ENCODE measurements at places on chromosomes 11 and 22. TPM values are rescaled to one million over a fixed set of nuclear protein-coding genes. Genes with fewer than 3 reads are reported as not detected.
A peak's percentile ranks its signal among the peaks of the same experiment; 100 is the strongest.

DNA sequence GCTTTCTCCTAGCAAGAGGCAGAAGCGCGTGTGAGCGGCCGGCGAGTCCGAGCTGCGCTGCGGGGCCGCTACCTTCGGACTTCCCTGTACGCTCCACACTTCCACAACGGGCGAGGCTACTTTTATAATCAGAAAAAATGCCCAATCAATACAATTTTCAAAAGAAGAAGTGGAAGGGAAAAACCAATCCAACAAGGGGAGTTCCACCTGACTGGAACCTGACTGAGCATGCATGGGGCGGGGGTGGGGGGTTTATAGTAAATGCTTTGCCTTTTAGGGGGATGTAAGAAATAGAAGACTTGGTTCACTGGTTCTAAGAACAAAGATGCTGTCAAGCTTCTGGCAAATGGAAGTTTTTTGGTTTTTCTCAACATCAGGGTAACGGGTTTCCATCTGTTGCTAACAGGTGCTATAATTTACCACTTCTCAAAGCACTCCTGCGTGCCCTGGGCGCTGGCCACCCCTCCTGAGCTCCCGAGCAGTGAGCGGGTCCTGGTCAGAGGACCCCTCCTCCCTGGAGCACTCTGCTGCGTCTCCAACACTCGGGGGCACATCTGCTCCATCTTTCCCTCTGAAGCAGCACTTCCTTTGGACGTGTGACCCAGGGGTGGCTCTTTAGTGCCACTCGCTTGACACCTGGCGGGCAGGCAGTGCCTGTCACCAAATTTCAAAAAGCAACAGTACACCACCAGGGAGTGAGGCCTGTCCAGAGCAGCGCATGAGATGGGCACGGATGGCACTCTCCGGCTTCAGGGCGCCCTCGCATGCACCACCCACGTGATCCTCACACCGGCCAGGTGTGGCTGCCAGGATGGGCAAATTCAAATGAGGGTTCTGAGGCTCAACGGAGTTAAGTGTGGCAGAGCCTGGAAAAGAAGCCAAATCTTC lies 21.6 kb upstream of the BID start:
- no peak for DNase-seq

- no peak for DNase-seq
Measured at GRCh38 chr11:122343210-122343609, 227.2 kb upstream of the BLID start.

GRCh38 chr11:95652002-95652472 lies 137.5 kb downstream of the FAM76B start:
- DNase-seq: no peak

GRCh38 chr11:120089036-120090001 lies 48.6 kb downstream of the TRIM29 start:
- DNase-seq: no peak

DNA sequence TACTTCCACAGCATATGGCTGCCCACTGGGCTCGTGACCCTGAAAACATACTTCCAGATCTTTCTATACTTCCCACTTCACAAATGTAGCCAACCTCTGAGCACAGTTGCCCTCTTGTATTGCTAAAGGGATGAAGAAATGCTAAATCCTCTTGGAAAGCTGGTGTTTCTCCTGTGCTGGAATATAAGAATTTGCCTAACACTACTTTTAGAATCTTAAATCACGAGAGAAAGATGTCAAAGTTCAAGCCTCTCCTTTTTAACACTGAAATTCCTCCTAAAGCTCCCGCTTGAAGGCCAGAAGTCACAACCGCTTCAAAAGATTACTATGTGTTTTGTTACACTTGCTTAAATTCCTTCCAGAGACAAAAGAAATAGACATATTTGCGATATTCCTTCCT lies 21.9 kb downstream of the MAML2 start:
- DNase-seq: no peak

- no peak for DNase-seq
Measured at GRCh38 chr11:11468954-11469353, 115.9 kb upstream of the CSNK2A3 start.

DNA sequence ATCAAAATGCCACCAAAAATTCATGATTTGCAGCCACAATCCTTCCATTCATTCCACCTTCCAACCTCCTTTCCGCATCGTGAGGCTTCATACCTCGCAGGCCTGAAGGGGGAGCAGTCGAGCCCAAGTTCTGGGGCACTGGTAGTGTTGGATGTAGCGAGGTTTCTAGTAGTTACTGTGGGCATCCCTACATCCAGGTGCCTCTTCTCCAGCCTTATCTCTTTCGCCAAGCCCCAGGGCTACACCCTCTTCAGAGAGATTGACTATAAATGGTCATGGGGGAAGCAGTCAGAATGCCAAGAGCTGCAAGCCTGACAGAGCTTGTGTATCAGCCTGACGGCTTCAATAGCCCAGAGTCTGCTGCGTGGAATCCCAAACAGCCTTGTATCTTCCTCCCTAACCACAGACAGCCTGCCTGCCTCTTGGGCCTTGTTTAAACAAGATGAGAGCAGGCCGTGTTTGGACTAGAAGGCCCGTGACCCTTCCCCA lies 28.9 kb downstream of the CLMP start:
- no peak for DNase-seq

DNA sequence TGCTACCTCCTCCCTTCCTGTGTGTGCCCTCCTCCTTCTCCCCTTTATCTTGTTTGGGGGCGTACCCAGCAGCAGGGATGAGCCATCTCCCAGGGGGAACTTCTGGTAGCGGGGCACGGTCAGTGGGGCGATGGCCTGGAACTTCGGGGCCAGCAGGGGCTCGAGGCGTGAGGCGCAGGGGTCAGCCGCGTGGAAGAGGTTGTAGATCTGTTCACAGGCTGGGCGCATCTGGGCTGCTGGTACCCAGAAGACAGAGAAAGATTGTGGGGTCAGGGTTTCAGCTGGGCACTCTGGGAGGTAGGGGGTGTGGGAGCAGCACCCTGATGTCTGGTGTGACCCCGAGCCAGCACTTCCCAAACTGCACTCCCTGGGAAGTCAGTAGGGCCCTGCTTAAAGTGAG lies 9.1 kb downstream of the PITPNM1 start:
- DNase-seq: no peak

DNA sequence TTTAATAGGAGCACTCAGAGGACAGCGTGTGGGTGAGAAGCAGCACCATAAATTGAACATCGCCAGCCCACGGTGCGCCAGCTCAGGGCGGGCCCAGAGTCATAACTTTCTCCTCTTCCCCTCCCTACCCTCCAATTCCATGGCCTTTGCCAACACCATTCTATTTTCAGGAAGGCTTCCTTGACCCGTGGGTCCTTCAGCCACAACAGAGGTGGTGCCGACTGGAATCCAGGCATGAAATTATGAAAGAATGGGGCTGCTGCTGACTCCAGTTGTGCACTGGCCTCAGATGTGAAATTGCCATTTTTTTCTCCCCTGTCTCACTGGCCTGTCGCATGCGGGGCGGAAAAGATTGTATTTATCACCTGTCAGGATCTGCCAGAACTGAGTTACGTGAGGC lies 345.9 kb downstream of the MIAT start:
- no peak for DNase-seq

- DNase-seq: no peak
Measured at GRCh38 chr11:21636561-21636960, 556.3 kb upstream of the ANO5 start.

DNA sequence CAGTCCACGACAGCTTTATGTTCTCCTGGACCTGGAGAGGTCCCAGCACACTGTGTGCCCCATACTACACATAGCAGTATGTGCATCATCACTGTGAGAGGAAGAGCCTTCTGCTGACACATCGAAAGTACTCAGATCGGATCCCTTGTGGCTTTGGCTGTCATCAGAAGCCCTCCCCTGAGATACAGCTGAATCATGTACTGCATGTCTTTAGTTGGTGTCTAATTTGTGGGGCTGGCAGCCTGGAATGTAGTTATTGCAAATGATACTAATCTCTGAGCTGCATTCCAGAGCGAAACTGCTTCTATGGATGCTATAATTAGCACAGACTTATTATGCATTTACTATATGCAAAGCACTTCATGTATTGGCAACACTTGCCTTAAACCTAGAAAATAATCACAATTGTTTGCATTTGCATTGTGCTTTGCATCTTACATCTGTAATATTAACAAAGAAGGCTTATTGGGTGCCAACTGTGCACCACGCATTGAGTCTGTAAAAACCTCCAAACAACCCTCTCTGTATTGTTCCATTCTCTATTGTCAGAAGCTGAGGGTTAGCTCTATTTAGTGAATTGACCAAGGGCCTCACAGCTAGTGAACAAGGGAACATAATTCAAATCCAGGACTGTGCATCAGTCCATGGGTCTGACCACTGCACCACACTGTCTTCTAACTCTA lies 89.2 kb upstream of the CRTAM start:
- DNase-seq: no peak

- no peak for DNase-seq
Measured at GRCh38 chr11:70557742-70558485, 159.6 kb downstream of the CTTN start.

DNA sequence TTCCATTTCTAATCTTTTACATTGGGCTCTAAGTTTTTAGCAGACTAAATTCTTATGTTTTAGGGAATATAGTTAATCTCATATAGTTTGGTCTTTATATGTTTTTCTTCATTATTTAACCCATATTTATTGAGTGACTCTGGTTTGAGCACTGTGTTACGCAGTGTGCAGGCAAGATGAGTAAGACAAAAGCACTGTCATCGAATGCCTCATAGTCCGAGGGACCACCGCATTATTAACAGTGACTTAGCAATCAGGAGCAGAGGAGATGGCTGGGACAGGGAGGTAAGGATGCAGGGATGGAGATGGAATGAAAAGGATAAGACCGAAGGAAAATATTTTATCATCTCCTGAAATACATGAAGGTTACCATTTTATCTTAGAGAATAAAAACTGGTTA lies 65.2 kb upstream of the CTSC start:
- no peak for DNase-seq

GRCh38 chr11:129929721-129930120 lies 34.3 kb upstream of the NFRKB start:
- no peak for DNase-seq

DNA sequence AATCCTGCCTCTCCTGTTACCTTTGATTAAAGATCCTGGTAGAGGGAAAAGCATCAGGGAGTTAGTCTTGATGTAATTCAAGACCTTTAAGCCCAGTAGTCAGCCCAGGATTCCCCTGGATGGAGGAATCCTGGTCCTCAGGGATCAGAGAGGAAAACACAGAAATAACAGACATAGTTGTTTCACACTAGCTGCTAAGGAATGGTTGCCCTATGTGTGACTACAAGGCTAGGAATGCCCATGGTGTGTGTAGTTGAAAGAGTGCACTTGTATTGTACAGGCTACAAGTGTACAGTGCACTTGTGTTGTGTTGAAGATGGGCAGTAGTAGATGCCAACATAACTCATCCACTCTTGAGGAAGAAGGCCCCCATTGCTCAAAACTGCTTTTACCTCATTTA lies 226.8 kb downstream of the AASDHPPT start:
- no peak for DNase-seq

DNA sequence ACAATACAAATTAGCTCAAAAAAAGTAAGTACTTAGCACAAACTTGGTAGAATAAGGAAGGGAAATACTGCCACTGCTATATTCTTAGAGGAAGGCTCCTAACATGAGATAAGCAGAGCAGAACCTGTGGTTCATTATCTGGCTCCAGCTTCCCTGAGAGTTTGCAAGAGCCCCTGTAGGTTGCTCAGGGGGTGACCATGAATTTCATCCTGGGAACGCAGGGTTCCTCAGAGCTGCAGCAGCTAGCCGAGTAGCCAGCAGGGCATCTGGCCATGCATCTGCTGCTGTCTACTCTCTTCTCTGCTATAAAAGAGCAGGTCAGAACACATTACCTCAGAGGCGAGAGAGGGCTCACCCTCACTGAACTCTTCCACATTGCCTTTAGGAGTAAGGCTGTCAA lies 67.3 kb downstream of the TRPC6 start:
- no peak for DNase-seq

DNA sequence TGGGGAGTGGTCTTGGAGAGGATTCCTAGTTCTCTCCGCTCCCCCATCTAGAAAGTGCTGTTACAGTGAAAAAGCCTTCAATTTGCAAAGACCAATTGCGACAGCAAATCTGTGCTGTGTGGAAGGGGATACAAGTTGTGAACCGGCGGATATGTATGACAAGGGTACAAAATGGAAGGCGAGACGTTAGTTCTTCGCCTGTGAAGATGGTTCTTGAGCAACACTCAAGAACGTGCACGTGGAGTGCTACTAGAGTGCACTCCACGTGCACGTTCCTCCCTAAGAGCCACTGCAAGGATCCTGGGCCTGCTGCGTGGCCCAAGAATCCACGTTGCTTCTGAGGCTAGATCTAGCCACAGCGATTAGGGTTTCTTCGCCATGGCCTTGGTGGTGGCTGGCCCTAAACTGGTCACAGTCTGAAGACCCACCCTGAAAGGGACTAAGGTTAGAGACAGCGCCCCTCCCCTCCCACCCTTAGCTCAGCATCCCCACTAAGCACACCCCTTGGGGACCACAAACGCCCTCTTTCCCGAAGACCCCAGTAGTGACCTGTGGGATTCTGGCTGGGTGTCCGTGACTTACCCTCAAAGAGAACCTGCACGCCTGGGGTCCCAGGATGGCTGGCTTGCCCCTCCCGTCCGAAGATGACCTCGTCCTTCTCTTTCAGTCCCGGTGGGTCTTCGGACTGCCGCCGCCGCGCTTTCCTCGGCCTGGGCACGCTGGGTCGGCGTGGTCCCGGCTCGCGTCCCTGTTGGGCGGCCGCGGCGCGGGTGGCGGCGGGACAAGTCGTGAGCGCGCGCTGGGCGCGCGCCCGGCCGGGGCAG lies 519 bp upstream of the PDE3B start:
- DNase-seq: peak; percentile 39

GRCh38 chr11:66561975-66562248 lies 6.5 kb downstream of the CTSF start:
- no peak for DNase-seq

- DNase-seq: no peak
Measured at GRCh38 chr11:8320076-8320475, 56.4 kb upstream of the LMO1 start.

Gene BRD1
- total RNA-seq: 18.3 TPM

Gene LRRC74B
- total RNA-seq: not detected

Gene C1QTNF5
- total RNA-seq: 24.3 TPM

Gene FBLN1
- total RNA-seq: 456 TPM

Gene TMEM134
- total RNA-seq: 66.4 TPM

Gene GLYATL1
- total RNA-seq: not detected

Gene BTG4
- total RNA-seq: not detected

Gene SLC22A9
- total RNA-seq: not detected

Gene CNIH2
- 0.25 TPM for total RNA-seq

Gene CAVIN3
- total RNA-seq: 49.7 TPM

Gene CD6
- total RNA-seq: 0.74 TPM

Data from right cardiac atrium (tissue), 5 donors.